ENCODE measurements at places on chromosomes 1 and 21.

DNA sequence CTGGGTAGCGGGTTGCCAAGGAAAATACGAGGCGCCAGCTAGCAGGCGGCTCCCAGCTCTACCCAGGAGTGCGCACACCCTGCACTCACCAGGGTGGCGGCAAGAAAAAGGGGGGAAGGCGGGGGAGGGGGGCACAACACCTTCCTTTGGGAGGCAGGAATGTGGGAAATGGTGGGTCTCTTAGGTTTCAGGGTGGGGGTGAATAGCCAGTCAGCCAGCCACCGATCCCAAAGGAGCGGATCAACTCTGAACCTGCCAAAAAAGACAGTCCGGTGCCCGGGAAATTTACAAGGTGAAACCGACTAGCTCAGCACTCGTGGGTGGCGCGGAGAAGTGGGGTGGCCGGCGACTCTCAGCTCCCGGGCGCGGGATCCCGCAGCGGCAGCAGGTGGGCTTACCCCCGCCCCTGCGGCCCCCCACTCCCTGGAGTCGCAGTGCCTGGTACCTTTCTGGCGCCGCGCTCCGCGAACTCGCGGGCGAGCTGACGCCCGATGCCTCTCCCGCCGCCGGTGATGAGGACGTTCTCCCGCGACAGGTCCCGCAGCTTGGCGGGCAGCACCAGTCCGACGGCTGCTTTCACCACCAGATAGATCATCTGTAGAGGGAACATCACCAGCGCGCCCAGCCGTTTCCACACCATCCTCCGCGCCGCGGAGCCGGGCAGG lies 1.2 kb downstream of the DHRS3 start:
- peak overlapping the region; percentile 99 for H3K27ac ChIP-seq
- peaks cover 36% of the 10 kb centered on the region for H3K4me1 ChIP-seq
- H3K36me3 ChIP-seq = 0 out of 2 replicates have a peak, but pooled peaks cover 3% of the 10 kb centered on the region
- no peak for DNase-seq
- peak overlapping the region; percentile 90 for H3K4me3 ChIP-seq

DNA sequence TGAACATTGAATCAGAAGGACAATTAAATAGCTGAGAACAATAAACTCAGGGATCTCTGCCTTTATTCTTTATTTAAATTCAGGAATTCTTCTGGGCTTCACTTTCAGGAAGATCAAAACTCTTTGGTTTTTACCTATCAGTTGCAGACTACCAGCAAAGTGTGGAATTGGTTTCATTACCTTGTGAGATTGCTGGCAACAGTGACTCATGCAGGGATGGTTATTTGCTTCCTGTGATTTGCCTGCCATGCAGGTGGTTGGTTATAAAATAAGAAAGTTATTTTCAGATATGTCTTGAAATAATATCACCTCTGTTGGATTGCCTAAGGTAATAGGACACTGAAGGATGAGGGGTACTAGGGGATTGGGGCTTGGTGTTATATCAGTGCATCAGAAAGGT lies 204.6 kb downstream of the PTBP2 start:
- no peak overlapping the region for H3K27ac ChIP-seq
- no peaks in the 10 kb centered on the region for H3K27me3 ChIP-seq
- H3K4me1 ChIP-seq = no peaks in the 10 kb centered on the region
- H3K36me3 ChIP-seq = no peaks in the 10 kb centered on the region
- no peak for DNase-seq
- H3K4me3 ChIP-seq = no peak overlapping the region

DNA sequence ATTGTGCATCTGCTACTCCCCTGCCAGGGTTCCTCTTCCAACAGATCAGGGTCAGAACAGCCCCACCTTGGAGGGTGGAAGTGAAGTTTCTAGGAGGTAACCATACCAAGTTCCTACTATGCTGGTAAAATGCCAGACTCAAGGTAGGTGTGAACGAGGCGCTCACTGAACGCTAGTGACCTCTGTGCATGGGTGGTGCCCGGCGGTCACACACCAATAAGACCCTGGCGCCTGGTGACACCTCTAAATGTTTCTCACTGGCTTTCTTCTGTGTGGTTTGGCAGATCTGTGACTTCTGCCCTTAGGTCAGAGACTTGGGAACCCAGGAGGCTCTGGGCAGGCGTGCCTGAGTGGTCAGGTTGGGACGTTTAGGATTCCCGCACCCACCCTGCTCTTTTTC lies 55.9 kb downstream of the TMCO4 start:
- no peaks in the 10 kb centered on the region for H3K36me3 ChIP-seq
- H3K27me3 ChIP-seq = no peaks in the 10 kb centered on the region
- no peak overlapping the region for H3K4me3 ChIP-seq
- no peaks in the 10 kb centered on the region for H3K4me1 ChIP-seq
- no peak for DNase-seq
- H3K27ac ChIP-seq = no peak overlapping the region

DNA sequence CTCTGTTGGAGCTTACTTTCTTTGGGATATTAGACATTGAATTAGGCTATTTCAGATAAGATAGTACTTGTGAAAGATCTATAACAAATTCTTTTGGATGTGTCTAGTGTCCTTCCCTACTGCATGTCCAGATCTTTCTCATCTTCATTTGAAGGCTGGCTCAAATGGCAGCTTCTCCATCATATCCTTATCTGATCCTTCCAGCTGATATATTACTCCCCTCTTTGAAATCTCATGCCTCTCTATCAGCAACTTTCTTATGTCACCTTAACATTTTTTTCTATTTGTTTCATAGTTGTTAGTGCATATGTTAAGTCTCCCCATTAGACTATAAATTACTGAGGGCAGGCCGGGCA lies 17.5 kb downstream of the CAP1 start:
- H3K27ac ChIP-seq = peak overlapping the region; percentile 40
- peaks cover 21% of the 10 kb centered on the region for H3K4me1 ChIP-seq
- H3K27me3 ChIP-seq = no peaks in the 10 kb centered on the region
- no peak overlapping the region for H3K4me3 ChIP-seq

All from GM23338 (cell line).